ENCODE measurements at places on chromosomes 3 and 15. TPM values are rescaled to one million over a fixed set of nuclear protein-coding genes. Genes with fewer than 3 reads are reported as not detected.

The ZIC4 gene
- total RNA-seq = not detected

The PKM gene
- total RNA-seq = 1,809 TPM

The WDR72 gene
- total RNA-seq = 1.8 TPM

The MCF2L2 gene
- 2.3 TPM for total RNA-seq

The PLSCR5 gene
- not detected for total RNA-seq

The KIF23 gene
- 100 TPM for total RNA-seq

The MEGF11 gene
- not detected for total RNA-seq

The GOLGA6A gene
- total RNA-seq = not detected

The LIPH gene
- 38.4 TPM for total RNA-seq

The DVL3 gene
- 101 TPM for total RNA-seq

The CAND2 gene
- 0.30 TPM for total RNA-seq

The A4GNT gene
- not detected for total RNA-seq

The ANKUB1 gene
- not detected for total RNA-seq

The ROPN1 gene
- not detected for total RNA-seq

The RTP3 gene
- total RNA-seq = not detected

The ARHGEF26 gene
- 10.0 TPM for total RNA-seq

The SCAANT1 gene
- not detected for total RNA-seq

GRCh38 chr3:179882292-179882691 lies 154.4 kb downstream of the PEX5L start:
- DNase-seq = no peak

DNA sequence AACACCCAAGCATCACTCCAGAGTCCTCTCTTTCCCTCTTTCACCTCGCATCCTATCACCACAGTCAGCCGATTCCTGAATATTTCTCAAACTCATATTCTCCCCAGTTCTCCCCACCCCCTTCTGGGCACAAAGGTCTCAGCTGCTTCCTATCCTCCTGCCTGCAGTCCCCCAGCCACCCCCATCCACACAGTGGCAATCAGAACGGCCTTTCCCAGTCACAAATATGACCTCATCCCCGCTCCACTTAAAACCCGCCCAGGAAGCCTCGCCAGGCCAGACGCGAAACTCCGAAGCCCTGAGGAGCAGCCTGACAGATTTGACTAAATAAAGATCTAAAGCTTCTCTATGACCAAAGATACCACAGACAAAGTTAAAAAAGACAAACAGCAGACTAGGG lies 49.9 kb upstream of the LINGO1 start:
- DNase-seq = no peak

DNA sequence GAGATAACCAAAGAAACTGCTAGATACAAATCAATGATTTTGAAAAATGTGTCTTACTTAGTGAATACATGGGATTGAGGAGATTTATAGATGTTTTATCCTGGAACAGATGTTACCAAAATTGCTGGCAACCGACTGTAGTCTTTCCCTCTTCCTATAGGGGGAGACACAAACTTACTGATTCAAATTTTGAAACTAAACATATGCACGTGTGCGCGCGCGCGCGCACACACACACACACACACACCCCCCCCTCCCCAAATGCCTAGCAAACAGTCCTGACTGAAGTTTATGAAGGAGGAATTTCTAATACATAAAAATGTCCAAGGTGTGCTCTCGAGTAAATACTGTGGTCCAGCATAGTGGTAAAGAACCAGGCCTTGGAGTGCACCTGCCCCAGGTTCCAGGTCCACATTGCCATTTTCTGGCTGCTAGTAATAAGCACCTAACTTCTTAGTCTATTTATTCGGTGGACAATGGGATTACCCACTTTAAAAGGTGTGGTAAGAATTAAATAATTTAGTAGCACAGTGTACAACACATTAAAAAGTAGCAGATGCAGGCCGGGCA lies 18.5 kb upstream of the C3orf62 start:
- no peak for DNase-seq

GRCh38 chr3:16249336-16249735 lies 15.4 kb downstream of the DPH3 start:
- no peak for DNase-seq

- DNase-seq = peak; percentile 35
Measured at GRCh38 chr15:45611305-45611704, 23.5 kb upstream of the SQOR start.

- DNase-seq = no peak
Measured at GRCh38 chr3:16509721-16510619, 3.5 kb downstream of the RFTN1 start.

- no peak for DNase-seq
Measured at GRCh38 chr3:61788623-61789507, 227.5 kb downstream of the PTPRG start.

DNA sequence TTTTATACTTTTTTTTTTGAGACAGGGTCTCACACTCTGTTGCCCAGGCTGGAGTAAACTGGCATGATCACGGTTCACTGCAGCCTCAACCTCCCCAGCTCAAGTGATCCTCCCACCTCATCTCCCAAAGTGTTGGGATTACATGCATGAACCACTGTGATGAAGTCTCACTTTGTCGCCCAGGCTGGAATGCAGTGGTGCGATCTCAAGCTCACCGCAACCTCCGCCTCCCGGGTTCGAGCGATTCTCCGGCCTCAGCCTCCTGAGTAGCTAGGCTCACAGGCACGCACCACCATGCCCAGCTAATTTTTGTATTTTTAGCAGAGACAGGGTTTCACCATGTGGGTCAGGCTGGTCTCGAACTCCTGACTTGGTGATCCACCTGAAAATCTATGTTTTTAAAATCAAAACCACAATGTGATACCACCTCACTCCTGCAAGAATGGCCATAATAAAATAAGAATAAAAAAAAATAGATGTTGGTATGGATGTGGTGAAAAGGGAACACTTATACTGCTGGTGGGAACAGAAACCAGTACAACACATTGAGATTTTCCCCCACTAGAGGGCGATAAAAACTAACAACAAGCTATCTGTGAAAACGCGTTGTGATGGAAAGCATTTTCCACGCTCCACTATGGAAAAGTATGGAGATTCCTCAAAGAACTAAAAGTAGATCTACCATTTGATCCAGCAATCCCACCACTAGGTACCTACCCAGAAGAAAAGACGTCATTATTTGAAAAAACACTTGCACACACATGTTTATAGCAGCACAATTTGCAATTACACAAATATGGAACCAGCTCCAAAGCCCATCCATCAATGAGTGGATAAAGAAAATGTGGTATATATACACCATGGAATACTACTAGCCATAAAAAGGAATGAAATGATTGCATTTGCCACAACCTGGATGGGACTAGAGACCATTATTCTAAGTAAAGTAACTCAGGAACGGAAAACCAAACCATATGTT lies 26.8 kb upstream of the OCA2 start:
- DNase-seq = no peak

DNA sequence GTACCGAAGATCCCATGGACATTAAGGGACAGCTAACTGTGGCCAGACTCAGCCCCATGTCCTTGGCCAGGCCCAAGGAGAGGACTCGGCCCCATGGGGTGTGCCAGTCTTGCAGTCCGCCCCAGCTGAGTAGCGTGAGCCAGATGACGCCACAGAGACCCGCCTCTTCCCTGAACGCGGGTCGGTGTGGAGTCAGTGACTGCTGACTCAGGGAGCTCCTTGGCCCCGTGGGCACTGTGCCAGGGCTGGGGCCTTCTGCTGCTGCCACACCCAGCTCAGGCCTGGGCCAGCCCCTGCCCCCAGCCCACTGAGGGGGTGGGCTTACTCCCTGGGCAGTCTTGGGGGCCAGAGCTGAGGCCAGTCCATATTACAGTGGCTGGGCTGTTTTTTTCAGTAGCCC lies 52.8 kb downstream of the PLXNA1 start:
- peak; percentile 90 for DNase-seq

GRCh38 chr3:99952306-99952705 lies 134.6 kb downstream of the CMSS1 start:
- no peak for DNase-seq

DNA sequence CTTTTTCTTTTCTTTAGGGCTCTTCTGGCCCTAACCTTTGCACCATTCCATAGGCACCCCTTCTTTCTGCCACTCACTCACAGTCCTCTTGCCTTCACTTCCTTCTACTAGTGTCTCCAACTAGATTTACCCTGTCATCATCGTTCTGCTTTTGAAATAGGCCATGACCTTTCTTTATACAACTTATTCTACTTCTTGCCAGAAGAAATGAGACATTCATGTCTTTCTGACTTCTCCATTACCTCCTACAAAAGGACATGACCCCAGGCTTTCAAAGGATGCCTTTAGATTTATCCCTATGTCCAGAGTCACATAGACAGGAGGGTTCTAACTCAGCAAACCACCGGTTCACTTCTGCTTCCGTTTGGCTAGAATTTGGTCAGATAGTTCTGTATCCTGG lies 336.4 kb upstream of the LRRFIP2 start:
- no peak for DNase-seq

DNA sequence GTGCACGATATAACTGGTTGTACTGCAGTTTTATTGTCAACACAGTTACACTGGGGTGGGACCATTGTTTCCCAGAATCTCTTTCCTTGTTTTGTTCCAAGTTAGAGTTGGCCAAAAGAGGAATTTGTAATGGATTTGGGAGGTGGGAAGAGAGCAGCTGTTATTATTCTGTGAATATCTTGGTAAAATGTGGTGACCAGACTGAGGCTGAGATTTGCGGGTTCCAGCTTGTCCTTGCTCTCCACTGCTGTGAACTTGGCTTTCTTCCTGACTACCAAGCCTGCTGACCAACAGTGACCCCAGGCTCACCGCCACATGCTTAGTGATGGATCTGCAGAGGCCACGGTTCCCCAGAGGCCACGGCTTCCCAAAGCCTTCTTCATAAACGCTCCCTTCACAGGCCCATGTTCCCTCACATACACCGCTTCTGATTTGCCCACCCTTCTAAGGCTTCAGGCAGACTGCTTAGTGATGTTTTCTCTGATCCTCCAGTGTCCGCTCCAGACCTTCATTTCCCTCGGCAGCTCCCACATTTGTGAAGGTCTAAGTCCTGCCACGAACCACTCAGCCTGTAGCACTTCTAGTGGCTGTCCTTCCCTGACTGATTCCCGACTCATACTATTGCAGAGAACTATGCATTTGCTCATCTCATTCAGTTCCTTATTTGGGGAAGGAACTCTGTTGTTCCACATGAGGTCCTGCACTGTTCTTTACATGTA lies 525.5 kb upstream of the RGMA start:
- DNase-seq = no peak

DNA sequence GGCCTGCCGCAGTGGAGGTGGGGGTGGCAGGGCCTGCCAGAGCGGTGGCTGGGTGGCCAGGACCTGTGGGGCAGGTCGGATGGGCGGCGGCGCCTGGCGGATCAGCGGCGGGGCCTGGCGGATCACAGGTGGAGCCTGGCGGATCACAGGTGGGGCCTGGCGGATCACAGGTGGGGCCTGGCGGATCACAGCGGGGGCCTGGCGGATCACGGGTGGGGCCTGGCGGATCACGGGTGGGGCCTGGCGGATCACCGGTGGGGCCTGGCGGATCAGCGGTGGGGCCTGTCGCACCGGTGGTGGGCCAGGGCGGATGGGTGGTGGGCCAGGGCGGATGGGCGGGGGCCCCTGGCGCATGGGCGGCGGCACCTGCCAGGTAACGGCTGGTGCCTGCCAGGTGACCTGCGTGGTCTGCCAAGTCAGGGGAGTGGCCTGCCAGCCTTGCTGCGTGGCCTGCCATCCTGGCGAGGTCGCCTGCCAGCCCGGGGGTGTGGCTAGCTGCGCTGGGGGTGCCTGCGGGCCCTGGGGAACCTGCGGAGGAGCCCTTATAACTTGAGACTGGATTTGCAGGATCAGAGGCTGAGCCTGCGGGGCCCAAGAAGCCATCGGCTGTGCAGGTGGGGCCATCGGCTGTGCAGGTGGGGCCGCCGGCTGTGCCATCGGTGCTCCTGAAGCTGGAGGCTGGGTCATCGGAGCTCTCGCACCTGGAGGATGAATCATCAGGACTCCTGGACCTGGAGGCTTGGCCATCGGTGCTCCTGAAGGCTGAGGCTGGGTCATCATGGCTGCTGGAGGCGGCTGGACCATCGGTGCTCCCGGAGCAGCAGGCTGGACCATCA lies 1.3 kb downstream of the MAGEL2 start:
- DNase-seq = no peak

- DNase-seq = no peak
Measured at GRCh38 chr3:133464573-133464972, 64.7 kb downstream of the BFSP2 start.

GRCh38 chr3:13470894-13471574 lies 9.1 kb upstream of the HDAC11 start:
- no peak for DNase-seq

- peak; percentile 23 for DNase-seq
Measured at GRCh38 chr3:105353485-105354161, 13.1 kb upstream of the ALCAM start.

DNA sequence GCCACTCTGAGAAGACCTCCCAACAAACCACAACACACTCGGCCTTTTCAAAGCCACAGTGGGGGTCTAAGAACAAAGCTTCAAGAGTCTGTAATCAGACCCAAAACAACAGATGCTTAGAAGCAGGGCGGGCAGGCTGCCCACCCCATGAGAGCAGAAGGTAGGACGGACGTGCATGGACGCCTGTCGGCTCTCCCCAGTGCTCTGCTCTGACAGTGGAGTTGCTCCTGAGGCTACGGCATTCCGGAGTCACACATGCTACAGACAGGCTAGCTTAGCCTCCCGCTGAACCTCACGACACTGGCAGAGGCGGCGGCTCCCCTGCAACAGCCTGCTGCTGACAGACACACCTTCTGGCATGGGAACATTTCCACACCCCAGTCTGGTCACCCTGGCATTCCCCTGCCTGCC lies 33.5 kb downstream of the SLCO2A1 start:
- no peak for DNase-seq

DNA sequence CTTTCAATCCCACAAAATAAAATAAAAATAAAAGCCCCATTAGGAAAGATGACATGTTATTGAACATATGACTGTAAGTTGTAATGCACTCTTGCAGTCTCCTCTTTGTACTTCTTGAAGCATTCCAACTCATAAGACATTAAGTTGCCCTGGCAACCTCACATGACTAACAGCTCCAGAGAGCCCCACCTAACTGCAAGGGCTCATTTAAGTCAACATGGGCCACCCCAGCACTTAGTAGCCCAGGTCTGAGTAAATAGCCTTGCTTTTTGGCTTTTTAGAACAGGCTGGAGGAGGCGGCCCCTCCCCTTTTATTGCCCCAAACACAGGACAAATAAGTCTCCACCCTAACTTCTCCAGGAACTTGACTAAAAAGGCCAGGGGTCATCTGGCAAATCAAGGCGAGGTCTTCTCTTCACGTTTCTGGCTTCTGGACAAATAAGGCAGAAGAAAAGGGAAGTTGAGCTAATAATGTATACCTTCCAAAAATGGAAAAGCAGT lies 135.1 kb downstream of the TMCO5A start:
- peak; percentile 79 for DNase-seq

- DNase-seq = no peak
Measured at GRCh38 chr3:120648290-120648689, 33.7 kb downstream of the HGD start.

DNA sequence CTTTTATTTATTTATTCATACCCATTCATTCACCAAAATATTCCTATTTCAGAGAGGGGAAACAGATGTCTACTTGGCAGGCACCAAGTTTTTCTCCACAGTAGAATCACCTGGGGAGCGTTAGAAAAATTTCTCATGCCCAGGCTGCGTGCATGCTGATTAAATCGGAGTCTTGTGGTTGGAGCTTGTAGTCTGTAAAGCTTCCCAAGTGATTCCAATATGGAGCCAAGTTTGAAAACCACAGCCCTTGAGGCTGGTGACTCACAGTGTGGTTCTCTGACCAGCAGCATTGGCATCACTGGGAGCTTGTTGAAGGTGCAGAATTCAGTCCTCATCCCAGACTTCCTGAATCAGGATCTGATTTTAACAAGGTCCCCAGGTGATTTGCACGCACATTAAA lies 49.7 kb downstream of the PDHB start:
- DNase-seq = peak; percentile 77

- DNase-seq = no peak
Measured at GRCh38 chr3:193589129-193589528, 3.9 kb upstream of the OPA1 start.

GRCh38 chr3:16102905-16103364 lies 71.5 kb upstream of the GALNT15 start:
- DNase-seq = no peak
